Upper lobe of right lung (tissue), 1 donor: ENCODE measurements at places on chromosomes 12 and 14. TPM values are rescaled to one million over a fixed set of nuclear protein-coding genes. Genes with fewer than 3 reads are reported as not detected.

DNA sequence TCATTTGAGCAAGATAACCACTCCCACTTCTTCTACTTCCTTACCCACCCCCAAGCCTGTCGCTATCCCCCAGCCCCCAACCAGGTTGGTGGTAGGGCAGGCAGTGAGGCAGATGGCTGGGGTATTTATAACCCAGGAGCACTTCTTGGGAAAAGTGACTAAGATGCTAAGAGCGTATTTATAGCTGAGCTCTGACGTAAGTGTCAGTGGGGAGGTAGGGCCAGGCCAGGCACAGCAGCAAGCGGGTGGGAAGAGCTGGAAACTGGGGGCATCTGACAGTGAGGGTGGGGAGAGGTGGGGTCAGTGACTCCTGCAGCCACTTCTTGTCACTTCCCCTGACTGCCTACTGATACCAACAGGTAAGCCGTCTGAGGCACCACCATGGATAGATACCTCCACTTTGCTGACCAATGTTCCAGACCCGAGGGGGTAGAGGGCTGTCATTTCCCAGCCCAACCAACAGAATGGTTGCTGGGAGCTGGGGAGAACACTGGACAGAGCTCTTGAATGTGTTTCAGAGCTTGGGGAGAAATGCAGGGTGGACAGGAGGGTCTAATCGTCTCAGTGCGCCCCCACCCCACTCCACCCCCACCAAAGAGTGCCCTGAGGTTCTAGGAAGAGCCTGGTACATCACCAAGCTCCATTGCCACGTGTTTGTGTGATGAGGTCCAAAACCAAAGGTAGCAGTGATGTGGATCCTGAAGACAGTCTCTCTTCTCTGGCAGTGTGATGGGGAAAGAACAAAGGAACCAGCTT, 2.7 kb upstream of the INHBE start:
- no peak for DNase-seq

DNA sequence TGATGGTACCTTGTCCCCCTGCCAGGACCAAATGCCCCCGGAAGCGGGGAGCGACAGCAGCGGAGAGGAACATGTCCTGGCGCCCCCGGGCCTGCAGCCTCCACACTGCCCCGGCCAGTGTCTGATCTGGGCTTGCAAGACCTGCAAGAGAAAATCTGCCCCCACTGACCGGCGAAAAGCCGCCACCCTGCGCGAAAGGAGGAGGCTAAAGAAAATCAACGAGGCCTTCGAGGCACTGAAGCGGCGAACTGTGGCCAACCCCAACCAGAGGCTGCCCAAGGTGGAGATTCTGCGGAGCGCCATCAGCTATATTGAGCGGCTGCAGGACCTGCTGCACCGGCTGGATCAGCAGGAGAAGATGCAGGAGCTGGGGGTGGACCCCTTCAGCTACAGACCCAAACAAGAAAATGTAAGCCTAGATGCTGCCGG, 410 bp downstream of the MYF6 start:
- no peak for DNase-seq

DNA sequence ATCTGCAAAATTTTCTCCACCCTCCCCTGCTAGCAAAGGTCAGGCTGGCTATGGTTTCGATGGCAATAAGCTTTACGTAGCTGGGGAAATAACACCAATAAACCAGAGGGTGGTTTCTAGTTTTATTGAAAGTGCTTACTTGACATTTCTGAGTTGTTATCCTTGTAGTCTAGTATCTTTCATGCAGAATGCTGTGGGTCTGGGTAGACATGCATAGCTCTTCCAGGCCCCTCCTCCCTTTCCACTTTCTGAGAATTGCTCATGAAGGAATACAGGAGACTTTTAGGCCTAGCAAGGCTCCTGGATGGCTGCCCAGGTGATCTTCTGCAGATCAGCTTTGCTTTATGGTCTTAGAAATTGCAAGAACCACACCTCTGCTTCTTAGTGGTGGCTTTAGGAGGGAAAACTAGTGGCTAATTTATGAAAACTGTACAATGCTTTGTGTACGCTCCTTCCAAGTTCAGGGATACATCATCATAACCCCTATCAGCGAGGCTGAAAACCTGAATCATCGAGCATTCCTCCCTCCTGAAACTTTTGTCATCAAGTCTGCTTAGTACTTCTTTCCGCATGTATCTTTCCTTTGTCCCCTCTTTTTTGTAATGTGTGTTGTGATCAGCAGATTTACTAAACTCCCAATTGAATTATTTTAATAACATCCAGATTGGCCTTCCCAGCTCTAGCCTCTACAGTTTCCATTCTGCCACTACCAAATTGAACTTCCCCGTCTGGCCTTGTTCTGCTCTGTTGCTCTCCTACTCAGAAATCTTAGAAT, 473.0 kb downstream of the RAD51B start:
- DNase-seq, result no peak

- DNase-seq, result no peak
These were observed 1.6 kb downstream of the TMEM229B start for GRCh38 chr14:67486890-67487289.

Gene FICD
- 10.3 TPM for total RNA-seq
